ENCODE measurements at places on chromosomes 7 and 10.
A peak's percentile ranks its signal among the peaks of the same experiment; 100 is the strongest.

- peak; percentile 26 for DNase-seq
These were observed 180.5 kb upstream of the AOAH start for GRCh38 chr7:36904802-36905201.

GRCh38 chr7:123367484-123368122 is 166.8 kb downstream of the IQUB start:
- DNase-seq: peak; percentile 47

GRCh38 chr7:152615031-152615741 is 60.8 kb downstream of the XRCC2 start:
- DNase-seq: peak; percentile 77

DNA sequence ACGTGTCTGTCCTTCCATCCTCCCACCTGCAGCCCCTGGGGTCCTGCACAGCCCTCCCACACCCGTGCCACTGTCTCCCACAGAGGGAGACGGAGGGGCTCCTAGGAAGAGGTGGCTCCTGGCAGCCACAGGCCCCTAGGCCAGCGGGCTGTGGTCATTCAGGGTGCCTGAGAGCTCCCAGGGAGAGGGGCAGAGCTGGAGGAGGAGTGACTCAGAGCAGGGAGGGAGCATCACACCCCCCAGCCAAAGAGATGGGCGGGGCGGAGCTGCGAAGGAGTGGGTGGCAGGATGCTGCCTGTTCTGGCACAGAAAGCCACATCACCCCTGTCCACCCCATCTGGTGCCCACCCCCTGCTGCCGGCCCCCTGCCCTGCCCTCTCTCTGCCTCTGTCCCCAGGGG is 50.5 kb downstream of the STK32C start:
- DNase-seq: no peak

DNA sequence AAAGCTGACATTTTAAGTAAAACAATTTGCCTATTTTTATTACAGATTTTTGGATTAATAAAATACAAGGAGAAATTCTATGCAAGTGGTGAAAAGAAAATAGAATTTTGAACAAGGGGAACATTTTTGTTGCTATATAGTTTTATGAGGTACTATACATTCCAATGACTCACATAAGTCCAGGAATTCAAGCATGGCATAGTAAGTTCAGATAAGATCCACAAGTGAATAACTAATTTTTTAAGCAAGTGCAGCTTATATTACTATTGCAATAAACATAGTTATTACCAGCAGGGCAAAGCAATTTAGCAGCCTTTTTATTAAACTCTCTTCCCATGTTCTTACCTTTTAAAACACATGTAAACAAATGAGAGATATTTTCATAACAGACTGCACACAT is 1123.5 kb upstream of the LRRN3 start:
- DNase-seq: no peak

DNA sequence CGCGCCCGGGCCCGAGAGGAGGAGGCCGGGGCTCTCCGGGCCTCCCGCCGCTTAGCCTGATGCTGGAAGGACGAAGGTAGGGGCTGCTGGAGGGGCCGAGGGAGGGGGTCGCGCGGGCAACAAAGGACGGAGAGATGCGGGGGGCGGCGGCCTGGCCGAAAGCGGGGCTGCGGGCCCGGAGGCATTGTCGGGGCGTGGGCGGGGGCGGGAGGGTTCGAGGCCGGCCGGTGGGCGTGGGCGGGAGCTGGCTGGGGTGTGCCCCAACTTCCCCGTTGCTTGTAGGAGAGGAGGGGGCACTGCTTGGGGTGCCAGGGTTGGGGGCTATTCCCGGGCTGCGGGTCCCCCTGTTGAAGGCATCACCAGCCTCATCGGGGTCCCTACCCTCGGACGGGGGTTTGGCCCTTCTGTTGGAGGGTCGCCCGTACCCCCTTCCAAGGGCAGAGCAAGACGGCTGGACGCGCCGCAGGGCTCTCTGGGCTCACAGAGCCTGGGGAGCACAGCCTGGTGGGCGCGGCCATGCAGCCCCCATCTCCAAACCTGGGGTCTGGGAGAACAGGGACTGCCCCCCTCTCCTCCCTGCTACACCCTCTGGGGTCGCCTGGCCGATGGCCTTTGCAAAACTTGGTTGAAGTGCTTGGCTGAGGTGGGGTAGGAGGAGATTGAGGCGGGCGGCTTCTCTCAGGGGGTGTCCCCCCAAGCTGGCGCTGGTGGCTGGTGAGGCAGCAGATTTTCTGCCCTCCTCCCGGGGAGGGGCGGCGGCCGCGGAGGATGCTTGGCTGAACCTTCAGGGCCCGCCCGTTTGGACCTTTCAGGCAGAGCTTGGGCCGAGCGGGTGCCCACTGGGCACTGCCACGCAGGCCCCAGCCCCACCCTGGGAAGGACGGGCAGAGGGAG is 699 bp downstream of the CLIP2 start:
- DNase-seq: no peak

- no peak for DNase-seq
These were observed 9.1 kb downstream of the CREB3L2 start for GRCh38 chr7:137992550-137993394.

DNA sequence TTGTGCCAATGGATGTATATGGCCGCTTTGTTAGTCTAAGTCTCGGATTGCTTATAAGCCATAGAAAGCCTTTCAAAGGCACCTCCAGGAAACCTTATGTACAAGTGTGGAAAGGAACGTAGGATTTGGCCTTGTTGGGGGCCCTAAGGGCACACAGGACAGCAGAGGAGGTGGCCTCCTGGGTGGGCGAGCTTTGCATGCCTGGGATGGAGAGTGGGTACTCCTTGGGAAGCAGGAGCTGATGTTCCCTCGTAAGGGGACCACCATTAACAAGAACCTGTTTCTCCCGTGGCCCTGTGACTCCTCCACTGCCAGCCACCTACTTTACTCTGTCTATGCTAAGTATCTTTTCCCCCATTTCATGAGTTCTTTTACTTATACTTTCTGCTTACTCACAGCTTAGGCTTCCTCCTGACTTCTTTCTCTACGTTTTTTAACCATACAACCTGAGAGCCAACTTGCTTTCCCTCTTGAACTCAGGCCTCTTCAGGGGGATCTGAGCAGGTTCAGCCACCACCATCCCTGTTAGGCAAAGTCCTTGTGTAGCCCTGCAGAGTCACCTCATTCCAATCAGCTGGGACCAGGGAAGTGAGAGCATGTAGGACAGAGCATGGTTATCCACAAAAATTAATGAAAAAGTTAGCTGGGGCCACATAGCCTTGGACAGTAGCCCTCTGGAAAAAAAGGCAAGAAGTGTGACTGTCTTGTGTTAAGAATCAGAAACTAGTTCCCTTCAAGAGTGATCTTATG is 118.9 kb downstream of the NEBL start:
- DNase-seq: no peak

- DNase-seq: no peak
These were observed 108.3 kb upstream of the ABCB5 start for GRCh38 chr7:20507157-20507556.

DNA sequence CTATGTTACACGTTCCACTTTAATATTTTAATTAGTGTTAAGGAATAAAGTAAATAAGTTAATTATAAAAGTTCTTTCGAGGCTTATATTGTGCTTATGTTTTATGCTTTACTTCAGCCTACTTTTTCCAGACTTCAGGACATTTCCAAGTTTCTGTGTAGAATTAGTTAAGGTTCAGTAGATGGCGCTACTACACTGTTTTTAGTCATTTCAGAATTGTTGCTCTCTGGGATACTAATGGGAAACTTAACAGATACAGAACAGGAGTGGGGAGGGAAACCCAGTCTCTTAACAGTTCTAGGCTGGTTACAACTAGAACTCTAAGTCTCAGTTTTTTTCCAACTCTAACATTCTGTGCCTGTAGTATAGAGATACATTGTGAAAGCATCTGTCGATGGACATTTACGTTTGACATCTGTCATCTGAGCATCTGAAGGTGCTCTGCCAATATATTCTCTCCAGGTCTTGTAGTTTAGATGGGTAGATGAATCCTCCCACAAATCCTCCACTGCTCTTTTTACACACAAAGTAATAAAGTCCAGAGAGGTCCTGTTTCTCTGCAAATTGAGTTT is 56.8 kb upstream of the FAM171A1 start:
- peak; percentile 54 for DNase-seq

GRCh38 chr10:15518250-15518649 is 147.2 kb upstream of the FAM171A1 start:
- DNase-seq: no peak

DNA sequence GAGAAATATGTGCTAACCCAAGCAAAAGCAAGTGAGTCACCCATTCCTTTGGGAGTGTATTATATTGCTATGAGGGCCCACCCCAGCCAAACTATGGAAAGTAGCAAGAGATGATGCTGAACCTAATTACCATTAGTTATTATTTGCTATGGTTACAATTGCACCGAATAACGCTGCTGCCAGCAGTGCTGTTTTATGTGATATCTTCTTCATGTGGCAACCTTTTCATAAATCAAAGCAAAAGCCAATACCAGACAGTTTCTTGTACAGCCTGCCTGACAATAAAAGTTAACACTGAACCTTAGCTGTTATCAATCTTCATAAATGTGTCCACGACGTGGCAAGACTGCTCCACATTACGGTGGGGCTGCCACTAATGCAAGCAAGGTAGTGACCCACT is 241.7 kb upstream of the PLXNA4 start:
- DNase-seq: no peak

- DNase-seq: no peak
These were observed 74.6 kb downstream of the CALN1 start for GRCh38 chr7:72337390-72338167.

- peak; percentile 39 for DNase-seq
These were observed 150.5 kb upstream of the VKORC1L1 start for GRCh38 chr7:65722361-65722792.

DNA sequence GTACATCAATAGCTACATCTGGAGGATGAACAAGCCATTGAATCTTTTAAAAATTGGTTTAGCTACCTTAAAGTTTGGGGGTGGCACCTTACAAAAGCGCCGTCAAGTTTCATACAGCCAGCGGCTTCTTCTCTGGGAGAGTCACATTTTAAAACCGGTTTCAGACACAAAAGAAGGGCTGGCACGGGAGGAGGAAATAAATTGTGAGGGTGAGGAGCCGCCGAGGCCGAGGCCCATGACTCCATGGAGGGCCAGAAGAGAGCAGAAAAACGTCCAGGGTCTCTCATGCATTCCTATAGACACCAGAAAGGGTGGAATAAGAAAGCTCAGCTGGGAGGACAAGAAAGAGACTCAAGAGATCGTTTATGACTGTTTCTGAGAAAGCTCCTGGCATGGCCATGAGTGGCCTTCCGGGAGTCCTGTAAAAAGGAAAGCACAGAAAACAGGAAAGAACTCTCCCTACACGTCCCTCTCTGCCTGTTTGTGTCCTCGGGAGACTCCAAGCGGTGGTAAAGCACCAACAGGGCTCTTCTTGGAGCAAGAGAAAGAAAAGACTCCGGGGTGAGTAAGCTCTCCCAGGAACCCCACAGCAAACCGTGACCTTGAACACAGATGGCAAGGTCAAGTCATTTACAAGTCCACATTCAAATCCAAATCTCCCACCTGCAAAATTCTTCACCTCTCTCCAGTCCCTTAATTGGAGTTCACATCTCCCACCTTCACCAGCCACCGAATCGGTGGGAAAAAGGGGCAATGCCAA is 1.8 kb downstream of the FRAT2 start:
- DNase-seq: peak; percentile 59

GRCh38 chr7:116342125-116342524 is 131.8 kb downstream of the TES start:
- DNase-seq: no peak

DNA sequence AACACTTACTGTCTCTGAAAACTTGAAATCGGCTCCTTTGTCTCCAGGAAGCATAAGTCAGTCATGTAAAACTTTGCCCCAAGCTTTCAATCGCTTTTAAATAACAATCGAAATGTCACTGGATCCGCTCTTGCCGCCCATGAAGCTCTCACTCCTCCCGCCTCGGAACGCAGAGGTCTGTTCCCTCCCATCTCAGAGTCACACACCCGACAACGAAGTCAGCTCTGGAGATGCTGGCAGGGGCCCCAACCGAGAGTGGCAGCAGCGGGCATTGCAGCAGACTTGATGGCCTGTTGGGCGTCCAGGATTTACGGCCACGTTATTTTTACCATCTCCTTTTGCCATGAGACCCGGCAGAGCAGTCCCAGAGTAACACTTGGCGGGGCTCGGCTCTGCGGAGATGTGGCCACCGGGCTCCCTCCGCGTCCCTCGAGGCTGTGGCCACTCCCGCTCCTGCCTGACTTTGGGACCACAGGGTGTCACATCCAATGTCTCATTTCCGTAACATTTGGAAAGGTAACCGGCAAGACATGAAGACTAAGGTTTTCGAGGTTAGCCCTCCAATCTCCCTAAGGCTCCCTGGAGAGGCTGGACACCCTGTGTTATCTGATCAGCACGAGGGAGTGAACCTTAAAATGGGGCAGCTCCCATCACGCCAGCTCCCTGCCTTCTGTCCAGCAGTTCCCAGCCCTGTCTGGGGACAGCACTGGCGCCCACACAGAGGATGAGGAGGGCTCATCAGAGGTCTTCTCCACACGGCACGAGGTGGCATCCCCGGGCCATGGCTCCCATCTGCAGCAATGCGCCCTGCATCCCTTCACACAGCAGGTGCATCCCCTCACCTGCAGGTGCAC is 62.8 kb upstream of the ADGRA1 start:
- no peak for DNase-seq

DNA sequence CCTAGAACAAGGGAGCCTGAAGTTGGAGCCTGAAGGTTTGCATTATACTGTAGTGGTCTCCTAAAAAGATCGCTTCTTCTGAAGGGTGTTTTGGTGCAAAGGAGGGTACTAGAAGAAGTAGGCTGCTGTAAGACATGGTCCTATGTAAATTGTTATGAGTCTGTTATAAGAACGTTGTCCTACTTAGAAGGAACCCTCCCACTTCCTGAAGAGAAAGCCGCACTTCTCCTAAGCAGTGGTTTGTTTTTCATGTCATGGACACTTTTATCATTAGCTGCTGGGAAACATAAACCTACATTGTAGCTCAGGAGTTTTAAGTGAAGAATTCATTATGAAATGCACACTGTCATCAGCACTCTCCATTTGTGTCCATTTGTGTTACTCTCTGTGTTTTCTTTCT is 129.1 kb upstream of the ITGB1 start:
- DNase-seq: no peak

DNA sequence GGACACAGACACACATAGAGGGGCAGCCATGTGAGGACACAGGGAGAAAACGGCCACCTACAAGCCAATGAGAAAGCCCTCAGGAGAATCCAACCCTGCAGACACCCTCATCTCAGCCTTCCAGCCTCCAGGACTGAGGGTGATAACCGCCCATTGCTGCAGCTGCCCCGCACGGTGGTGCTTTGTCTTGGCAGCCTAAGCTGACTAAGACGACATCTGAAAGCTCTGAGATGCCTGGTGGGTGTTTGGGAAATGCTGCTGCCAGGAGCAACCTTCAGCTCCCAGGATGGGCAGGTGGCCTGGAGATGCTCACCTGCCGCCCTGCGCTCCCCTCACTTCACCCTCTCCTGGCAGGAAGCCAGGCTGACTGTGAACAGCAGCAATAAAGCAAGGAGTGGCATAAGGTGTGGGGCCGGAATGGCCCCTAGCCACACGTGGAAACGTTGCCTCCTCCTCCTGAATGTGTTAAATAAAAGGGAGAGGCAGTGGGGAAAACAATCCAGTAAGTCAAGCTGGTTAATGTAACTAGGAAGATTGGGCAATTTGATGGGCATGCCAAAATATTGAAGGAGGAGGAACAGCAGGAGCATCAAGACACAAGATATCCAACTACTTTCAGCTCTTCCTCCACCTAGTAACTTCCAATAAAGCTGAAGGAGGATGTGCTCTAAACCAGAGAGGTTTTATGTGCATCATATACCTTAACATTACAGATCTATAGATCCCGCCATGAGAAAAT is 121.5 kb downstream of the TNS3 start:
- DNase-seq: no peak
